ENCODE measurements at places on chromosomes 5 and 9.

GRCh38 chr5:180824630-180825476 lies 22.2 kb upstream of the MGAT1 start:
- DNase-seq, result no peak

DNA sequence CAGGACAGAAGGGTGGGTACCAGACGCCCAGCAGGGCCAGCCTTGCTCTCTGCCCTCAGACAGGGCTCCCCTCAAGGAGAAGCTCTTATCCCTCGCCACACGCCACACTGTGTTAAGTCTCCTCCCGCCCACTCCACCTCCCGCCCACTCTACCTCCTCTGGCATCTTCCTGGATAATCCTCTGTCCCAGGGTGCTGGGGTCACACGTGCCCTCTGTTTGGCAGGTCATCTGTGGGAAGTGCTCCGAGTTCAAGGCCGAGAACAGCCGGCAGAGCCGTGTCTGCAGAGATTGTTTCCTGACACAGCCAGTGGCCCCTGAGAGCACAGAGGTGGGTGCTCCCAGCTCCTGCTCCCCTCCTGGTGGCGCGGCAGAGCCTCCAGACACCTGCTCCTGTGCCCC lies 26.0 kb upstream of the SUSD3 start:
- DNase-seq, result no peak

DNA sequence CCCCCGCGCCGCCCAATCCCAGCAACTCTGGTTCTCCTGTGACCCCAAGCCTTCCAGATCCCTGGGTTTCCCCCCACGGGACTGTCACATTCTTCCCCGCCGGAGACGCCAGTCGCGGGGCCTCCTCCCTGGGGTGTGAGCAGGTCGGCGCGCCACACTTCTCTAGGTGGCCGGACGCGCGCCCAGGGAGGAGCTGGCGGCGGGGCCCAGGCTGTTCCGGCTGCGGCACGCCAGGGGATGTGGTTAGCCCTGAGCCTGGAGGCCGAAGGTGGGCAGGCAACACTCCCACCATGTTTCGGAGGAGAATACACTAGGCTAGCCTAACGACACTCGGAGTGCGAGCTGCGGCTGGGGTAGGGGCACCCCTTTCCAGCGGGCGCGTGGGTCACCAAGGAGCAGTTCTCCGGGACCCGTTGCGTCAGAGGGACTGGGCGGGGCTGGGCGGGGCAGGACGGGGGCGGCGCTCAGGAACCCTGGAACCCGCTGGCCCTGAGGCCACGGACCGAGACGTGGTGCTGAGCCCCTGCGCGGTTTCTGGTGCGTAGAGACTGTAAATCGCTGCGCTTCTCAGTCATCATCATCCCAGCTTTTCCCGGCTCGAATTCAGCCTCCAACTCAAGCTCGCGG lies at the start of gene SLC27A6:
Gene SLC27A6, plus strand, starts transcription at position 478 of the 627 bp plus-strand sequence. CDS start 650 bp downstream, outside the sequence.
- DNase-seq, result no peak

GRCh38 chr9:20353524-20353923 lies 268.8 kb downstream of the MLLT3 start:
- no peak for DNase-seq

GRCh38 chr5:44881266-44881665 lies 72.5 kb downstream of the MRPS30 start:
- no peak for DNase-seq

GRCh38 chr5:56833325-56833724 lies 18.0 kb downstream of the MAP3K1 start:
- DNase-seq, result no peak

GRCh38 chr9:89664010-89664409 lies 59.2 kb downstream of the GADD45G start:
- DNase-seq, result no peak

Data from CD8-positive, alpha-beta T cell (primary cell).